ENCODE measurements at places on chromosomes 4 and X.

DNA sequence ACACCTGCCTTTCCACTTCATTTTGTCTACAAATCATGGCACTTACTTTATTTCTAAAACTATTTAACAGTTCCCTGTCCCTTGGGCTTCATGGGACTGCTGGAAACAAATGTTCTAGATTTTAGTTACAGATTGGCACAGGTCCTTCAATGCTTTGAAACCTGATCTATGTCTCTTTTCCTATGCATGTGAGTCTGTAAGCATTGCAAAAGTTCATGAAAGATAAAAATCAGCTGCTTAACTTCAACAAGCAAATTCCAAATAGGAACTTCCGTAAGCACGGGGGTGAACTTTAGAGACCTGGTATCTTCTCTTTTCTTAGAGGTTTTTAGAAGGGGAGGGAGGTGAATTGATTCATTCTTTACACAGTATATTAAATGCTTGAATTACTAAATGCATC is 9.5 kb downstream of the LGI2 start:
- DNase-seq, result no peak

DNA sequence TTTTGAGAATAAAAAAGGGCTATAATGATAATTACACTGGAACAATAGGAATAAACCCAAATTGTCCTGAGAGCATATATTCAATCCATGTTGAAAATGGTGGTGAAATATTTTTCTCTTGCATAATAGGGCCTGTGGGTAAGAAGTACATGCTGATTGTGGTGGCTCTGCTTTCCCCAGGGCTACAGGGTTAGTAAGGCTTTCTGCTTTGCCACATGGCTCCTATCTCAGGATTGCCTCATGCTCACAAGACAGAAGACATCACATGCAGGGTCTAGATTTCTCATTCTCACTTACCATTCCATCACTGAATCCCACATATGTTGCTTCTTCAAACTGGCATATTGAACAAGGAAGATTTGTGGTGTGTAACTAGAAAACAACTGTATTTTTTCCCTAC is 12.4 kb upstream of the VEGFC start:
- no peak for DNase-seq

DNA sequence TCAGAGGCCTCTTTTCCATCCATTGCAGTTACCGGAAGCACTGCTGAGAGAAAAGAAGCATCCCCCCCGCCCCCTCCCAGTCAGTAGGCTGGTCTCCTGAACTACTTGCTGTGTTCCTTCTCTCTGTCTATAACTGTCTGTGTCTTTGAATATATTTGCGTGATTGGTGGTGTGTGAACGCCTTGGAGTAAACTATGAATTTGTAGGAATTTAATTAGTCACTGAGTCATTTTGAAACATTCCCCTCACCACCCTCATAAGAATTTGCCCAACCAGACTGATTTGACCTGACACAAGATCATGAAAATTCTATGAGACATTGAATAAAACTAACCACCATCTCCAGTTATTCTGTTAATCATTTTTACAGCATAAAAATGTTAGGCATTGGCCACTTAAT is 6.7 kb upstream of the NXF3 start:
- DNase-seq, result peak; percentile 4

DNA sequence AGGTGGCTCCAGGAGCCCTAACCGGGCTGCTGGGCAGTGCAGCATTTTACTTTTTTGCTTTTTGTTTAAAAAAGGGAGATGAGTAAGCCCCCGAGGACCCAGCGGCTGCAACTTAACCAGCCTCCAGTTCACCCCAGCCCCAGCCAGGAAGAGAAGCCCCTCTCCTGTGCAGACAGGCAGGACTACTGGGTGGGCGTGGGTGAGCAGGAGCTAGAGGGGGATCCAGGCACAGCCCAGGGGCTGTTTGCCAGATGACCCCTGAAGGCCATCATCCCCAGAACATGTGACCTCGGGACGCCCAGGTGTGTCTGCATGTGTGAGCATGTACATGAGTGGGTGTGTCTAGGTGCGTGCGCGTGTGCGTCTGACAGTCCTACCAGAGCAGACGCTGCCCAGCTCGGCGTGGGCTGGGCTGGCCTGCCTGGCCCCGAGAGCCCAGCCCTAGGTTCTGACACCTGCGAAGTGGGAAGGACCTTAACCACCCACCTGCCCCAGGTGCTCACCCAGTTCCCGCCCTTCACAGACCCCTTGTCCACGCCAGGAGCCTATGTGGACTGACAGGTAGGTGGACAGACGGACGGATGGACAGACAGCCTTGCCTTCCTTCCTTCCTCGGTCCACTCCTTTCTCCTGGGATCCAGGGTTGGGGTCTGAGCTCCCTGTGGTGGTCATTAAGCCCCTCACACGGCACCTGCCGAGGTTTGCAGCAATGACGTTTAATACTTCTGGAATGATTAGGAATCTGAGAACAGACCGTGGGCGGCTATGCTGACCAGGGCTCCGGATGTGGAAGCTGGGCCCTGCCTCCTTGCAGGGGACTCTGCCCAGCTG is 7.8 kb upstream of the HAUS3 start:
- no peak for DNase-seq

DNA sequence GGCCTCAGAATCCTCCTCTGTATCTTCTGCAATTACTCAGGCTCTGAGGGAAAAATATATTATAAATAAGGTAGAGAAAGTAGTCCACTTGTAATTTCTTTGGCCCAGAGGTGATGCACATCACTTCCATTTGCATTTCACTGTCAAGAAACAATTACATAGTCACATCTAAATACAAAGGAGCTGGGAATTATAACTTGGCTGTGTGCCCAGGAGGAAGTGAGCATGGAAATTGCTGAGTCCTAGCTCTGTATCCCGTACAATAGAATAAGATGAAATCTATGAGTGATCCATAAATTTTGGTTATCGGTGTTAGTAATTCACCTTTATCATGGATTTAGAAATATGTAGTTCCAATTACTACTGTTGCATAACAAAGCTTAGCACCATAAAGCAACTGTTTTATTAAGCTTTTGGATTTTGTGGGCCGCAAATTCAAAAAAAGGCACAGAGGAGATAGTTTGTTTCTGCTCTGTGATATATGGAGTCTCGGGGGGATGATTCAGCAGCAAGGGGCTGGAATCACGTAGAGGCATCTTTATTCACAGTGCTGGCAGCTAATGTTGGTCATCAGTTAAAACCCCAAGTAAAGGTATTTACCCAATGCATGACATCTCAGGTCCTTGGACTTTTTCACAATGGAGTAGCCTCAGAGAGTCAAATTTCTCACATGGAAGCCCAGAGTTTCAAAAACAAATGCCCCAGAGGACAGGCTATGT is 241.4 kb upstream of the GALNT7 start:
- DNase-seq, result no peak

GRCh38 chrX:140701480-140701879 is 8.1 kb upstream of the LINC00632 start:
- DNase-seq, result no peak

DNA sequence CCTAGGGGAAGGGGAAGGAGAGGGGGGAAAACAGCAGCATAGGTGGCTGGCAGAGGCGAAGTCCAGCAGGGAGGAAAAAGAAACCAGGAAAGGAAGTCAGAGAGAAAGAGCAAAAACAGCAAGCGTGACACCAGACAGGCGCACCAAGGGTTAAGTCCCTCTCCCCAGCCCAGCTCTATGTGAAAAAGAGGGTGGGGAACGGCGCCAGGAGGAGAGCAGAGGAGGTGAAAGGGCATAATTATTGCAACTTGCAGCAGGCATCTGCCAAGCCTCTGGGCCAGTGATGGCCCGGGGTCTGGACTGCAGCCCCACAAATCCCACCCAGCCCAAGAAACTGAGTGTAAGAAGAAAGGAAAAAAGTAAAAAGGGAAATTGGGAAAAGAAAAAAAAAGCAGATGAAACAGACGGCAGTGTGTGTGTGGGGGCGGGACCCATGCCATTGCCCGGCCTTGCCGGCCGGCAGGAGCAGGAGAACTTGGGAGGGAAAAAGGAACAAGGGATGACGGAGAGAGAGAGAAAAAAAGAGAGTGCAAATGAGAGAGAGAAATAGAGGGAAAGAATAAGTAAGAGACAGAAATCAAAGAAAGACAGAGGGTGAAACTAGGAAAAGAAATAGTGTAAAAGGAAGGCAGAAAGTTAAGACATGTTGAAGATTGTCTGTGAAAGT is 14.1 kb upstream of the RHOXF2 start:
- no peak for DNase-seq

DNA sequence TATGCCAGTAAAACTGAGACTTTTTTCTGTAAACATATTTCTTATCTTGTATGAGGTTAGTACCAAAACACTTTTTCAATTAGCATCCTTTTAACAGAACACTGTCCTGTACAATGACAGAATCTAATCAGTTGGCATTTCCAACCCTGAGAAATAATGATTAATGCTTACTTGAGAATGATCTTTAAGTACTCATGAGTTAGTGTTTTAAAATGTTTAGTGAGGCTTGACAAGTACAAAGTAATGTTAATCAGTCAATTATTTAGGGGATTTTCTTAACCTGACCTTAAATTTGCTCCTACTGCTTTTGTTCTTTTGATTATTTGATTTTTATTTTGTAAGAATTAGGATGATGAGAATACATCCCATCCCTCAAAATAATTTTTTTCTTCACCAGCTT is 496.5 kb downstream of the RPA4 start:
- no peak for DNase-seq

- peak; percentile 3 for DNase-seq
Observed at GRCh38 chr4:109079201-109079600, 223.3 kb downstream of the COL25A1 start.

All from A172 (cell line).